T-helper 9 cell (primary cell): ENCODE measurements at places on chromosomes 3 and 15.

- DNase-seq: no peak
Observed at GRCh38 chr15:29550834-29551465, 271.3 kb downstream of the TJP1 start.

DNA sequence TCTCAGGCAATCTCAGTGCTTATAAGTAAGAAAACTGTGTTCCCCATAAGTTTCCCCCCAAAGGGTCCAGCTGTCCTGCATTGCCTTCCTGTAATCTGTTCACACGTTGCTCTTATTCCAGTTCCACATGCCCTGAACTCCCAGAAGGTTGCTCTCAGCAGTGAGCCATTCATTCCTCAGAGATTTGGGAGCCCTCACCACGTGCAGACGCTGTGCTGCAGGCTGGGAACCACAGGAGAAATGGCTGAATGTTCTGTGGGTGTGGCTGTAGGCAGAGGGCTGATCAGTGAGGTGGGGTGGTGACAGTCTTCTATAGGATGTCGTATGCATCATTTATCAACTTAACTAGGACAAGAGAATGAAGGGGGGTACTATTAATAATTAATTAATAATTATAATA is 3.3 kb upstream of the THSD4 start:
- no peak for DNase-seq

- no peak for DNase-seq
Observed at GRCh38 chr15:64667736-64668161, 107.6 kb downstream of the RBPMS2 start.

DNA sequence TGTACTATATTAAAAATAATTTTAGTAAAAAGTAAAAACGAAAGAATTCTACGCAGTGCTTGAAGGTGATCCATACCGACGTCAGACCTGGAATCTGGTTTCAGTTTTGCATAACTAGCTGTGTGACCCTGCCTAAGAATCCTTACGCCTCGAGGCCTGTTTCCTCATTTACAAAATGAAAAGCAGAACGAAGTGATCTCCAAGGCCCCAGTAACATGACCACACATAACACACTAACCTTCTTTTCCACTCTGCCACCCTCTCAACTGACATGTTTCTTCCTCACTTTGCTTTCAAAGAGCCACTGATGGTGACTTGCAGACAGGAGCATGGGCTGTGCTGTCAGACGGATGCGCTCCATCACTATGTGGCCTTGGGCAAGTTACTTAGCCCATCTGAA is 4.8 kb downstream of the MESD start:
- no peak for DNase-seq

- no peak for DNase-seq
Observed at GRCh38 chr15:92747047-92747446, 91.5 kb upstream of the FAM174B start.

DNA sequence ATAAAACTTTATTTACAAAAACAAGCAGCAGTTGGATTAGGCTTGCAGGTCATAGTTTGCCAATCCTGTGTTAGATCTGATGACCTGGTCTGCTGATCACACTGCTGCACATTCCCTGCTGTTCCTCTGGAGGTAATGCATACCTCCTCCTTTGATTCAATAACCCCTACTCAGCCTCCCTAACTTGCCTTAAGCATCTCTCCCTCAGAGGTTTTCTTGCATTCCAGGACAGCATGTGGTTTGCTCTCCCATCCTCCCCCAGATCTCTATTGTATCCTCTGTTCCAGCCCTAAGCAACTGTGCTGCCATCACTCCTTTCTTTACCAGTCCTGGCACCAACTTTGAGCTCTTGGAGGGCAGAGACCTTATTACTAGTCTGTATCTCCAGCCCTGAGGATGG is 63.4 kb downstream of the CACNA2D3 start:
- DNase-seq: no peak

- DNase-seq: no peak
Observed at GRCh38 chr3:13012221-13012691, 61.0 kb downstream of the IQSEC1 start.

DNA sequence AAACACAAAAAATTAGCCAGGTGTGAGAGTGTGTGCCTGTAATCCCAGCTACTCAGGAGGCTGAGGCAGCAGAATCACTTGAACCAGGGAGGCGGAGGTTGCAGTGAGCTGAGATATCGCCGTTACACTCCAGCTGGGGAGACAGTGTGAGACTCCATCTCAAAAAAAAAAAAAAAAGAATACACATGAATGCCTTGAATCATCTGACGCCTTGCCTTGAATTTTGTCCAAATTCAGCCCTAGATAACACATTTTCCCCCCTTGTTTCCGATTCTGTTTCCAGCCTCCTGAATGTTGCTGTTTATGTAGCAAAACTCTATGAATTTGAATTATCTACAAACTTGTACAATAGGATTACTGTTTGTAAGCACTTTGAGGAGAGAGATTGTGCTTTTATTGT is 98.7 kb upstream of the ARL6 start:
- DNase-seq: no peak

DNA sequence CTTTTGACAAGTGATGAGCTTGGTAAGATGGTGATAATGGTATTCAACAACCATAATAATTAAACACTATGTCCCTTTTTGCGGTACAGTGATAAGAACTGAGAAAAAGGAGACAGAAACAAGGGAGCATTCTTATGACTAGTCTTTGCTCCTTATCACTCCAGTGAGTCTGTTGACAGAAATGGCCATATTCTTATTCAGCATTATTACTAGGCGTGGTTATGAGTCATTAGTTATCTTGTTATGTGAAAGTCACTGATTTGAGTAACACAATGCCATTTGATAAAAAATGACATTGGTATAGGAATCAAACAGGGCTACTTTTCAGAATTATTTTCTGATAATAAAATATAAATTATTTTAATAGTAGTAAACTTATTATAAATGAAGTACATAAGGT is 193.5 kb downstream of the C3orf38 start:
- DNase-seq: no peak

DNA sequence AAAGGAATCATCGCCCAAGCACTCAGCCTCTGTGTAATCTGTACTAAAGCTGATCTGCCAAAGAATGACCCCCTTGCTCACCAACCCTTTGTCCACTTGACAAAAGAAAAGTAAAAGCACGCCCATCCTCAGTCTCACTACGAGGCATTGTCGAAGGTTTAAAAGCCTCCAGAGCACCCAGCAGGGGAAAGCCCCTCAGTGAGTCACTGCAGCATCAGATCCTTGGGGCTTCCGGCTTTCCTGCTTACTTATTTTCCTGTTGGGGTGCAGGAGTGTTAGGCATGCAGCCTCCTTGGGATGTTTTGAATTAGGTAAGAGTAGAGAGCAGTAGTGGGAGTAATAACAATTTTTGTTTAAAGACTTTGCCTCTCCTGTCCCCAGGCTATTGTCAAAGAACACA is 216.1 kb downstream of the MTHFS start:
- DNase-seq: no peak

DNA sequence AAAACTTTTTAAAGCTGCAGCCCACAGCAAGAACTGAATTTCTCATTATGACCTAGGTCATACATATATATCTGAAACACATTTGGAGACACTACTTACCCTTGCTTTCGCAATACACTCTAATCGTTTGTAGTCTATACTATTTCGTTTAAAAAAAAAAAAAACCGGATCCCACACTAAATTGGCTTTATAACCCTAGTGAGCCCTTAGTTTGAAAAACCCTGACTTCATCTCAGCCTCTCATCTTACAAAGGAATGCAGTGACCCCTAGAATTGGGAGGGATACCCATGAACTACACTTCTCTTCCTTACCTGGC is 4.2 kb downstream of the RARRES1 start:
- no peak for DNase-seq

DNA sequence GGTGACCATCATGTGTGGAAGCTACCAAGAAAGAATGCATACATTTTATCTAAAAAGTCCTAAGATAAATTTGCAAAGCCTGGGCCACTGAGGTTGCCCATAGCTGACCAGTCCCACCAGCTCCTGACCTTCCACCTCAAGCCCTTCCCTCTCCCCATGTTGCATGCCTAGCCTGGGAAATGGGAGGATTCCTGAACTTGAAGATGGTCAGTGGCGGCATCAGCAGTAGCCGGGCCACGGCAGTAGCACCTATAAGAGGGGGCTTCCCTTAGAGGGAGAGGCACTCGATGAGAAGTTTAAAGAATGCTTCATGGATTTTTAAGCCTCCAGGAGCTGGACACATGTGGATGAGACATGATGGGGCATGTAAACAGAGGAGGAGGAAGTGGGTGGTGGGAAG is 172.1 kb downstream of the KLF13 start:
- DNase-seq: no peak

DNA sequence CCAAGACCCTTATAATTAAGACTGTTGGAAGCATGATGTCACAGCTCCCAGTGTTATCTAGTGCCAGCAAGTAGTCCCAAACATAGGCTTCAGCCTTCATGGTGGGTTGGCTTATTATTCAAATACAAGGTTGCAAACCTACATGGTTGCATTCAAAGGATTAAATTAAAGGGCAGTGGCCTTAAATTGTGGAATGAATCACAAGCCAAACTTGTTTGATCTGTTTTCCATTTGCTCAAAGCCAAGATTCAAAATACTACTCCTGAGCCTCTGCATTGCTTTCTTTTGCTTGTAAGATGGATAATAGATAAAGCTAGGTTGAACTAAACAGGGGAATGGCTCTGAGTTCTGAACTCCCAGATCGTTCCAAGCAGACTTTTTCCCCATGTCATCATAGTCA is 52.4 kb upstream of the GNB4 start:
- no peak for DNase-seq

- DNase-seq: no peak
Observed at GRCh38 chr3:43608751-43609150, 13.1 kb downstream of the ANO10 start.

DNA sequence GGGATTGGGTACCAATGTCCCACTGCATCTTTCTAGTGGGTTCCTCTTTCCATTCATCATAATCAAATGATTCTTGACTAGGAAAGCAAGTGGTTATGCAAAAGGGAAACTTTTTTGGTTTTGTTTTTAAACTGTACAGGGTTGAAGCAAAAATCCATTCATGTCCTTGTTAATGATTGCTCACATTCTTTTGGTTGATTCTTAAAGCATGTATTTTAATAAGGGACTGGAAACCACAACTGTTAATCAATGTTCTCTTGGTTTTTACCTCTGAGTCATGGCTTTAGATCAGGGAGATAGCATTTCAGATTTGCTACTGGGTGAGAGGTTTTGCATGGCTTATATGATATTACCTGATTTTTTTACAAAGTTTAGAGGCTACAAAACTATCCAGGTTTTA is 371.7 kb upstream of the RGMA start:
- no peak for DNase-seq

DNA sequence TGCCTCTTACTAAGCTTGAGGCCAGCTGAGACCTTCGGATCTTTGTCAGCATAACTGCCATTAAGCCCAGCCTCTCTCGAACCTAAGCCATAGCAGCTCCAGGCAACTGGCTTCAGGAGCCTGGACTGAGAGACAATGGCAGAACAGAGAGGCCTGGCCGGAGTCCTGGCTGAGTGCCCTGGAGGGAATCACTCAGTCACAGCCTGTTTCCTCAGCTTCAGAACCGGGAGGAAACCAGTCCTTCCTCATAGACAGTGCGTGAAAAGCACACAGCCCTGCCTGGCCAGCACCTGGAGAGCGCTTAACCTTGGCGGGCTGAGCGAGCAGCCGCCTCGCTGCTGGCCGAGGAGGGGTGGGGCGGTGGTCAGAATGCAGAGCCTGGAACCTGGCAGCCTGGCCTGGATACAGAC is 21.6 kb downstream of the RNU5B-1 start:
- no peak for DNase-seq

GRCh38 chr3:43432462-43432861 is 146.1 kb downstream of the SNRK start:
- DNase-seq: no peak

GRCh38 chr3:49641921-49642707 is 32.0 kb upstream of the APEH start:
- DNase-seq: no peak

GRCh38 chr3:426072-426471 is 229.5 kb downstream of the CHL1 start:
- no peak for DNase-seq

DNA sequence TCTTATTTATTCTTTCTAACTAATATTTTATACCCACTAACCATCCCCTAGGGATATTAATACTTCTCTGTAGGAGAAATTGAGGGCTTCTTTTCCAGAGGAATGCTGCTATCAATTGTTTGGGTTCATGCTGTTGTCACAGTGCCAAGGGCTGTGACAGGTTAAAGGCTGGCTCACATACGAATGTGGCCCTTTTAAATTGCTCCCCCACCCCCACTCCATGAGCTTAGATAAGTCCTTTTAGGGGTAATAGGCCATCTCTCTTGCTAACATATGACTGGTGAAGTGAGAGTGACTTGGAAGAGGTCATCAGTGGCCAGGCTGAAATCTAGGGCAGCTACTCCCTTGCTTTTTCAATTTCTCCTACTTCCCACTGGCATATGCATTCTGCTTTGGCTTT is 121.9 kb upstream of the DPH6 start:
- no peak for DNase-seq

GRCh38 chr3:134066651-134067530 is 37.2 kb upstream of the SLCO2A1 start:
- no peak for DNase-seq

GRCh38 chr3:128569756-128570155 is 76.8 kb upstream of the GATA2 start:
- DNase-seq: no peak

DNA sequence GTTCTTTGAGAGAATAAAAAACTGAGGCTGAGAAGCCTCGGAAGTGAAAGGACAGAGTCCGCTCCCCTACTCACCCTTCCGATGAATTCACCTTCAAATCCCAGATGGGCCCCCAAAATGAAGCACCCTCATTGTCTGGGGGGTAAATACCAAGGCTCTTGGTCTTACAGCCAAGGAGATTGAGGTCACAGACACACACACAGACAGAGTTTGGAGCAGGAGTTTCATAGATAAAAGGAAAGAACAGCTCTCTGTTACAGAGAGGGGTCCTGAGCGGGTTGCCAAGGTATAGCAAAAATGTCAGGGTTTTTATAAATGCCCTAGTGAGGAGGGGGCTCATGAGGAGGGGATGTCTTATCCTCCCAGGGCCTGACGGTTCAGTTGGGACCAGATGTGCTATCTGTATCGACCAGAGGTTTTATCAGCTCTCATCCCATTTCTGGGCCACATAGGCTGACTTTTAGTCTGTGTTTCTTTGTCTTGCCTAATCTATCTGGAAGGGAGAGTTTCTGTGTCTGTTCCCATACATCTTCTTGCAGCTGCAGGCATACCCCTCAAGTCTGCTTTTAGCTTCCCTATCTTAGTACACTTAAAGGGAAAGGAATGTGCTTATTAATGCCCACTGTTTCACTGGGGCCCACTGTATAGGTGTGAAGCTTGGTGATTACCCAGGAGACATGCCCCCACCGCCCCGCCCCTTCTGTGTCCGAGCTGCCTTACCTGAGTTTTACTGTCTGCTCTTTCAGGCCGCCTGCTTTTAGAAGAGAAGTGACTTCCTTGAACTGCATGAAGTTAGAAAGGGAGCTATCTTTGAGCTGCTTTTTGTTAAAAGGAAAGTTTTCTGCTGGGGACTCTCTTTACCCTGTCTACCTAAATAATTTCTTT is 66.8 kb upstream of the ATP11B start:
- no peak for DNase-seq

- DNase-seq: no peak
Observed at GRCh38 chr3:147472846-147473245, 63.7 kb downstream of the ZIC1 start.

- no peak for DNase-seq
Observed at GRCh38 chr3:158091531-158091930, 14.7 kb downstream of the SHOX2 start.
